ENCODE measurements at places on chromosomes 6 and 20.

GRCh38 chr6:23890543-23891227 is 235.3 kb upstream of the NRSN1 start:
- DNase-seq = no peak

GRCh38 chr6:167095888-167096287 is 27.0 kb upstream of the CCR6 start:
- no peak for DNase-seq

- DNase-seq = no peak
Observed at GRCh38 chr6:135084001-135084915, 29.6 kb upstream of the HBS1L start.

- DNase-seq = no peak
Observed at GRCh38 chr6:15793288-15793687, 130.5 kb upstream of the DTNBP1 start.

- DNase-seq = no peak
Observed at GRCh38 chr6:163289447-163289846, 125.1 kb upstream of the QKI start.

- no peak for DNase-seq
Observed at GRCh38 chr20:39571171-39571570, 609.0 kb downstream of the DHX35 start.

DNA sequence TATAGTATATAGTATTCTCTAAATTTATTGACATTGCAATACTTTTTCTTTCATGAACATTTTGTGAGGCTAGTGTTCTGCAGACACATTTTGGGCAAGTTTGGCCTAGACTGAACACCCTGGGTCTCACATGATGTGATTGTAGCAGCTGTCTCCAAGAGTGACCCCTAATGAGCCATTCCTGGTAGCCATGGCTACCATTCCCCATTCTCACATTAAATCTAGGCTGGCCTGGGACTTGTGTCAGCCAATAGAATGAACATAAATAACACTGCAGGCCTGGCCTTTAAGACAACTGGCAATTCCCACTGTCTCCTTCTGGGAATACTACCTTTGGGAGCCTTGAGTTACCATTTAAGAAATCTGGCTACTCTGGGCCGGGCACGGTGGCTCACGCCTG is 38.0 kb upstream of the TASP1 start:
- no peak for DNase-seq

DNA sequence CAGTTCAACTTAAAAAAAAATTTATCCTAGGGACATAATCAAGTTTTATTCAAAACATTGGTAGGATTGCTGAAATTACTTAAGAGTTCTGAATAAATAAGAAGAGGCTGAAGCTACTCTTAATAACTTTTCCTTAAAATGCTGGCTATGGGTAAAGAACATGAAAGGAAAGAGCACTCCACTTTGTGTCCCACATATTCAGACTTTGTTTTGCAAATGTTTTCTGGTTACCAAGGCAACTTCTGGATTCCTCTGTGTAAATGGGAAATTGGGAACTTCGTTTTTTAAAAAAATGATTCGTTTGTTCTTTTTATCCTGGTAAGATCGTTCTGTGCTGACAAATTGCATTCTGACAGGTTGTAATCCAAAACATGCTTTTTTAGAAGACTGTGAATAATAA is 115.0 kb downstream of the KIF6 start:
- no peak for DNase-seq

DNA sequence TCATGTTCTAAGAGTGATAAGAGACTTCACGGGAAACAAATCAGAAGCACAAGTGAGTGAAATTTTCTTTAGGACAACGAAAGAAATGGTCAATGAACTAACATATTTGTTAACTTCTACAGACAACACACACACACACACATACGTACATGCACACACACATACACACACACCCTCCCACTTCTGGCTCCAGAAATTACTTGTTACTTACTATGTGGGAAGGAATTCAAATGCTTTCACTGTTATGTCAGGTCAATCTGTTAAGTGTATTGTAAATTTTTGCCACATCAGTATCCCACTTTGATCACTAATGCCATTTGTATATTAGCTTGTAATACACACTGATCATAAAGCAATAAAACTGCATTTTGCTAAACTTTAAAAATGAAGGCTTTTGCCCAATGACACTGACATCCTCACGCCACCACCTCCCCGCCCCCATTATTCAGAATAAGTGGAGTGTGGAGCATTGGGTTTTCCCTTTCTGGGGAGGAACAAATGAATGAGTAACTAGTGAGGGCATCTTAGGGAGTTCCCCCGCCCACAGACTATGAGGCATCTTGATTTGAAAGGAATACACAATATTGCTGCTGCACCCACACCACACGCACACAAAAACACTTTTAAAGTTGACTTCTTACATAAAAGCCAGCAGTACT is 76.2 kb downstream of the ATXN1 start:
- DNase-seq = no peak

DNA sequence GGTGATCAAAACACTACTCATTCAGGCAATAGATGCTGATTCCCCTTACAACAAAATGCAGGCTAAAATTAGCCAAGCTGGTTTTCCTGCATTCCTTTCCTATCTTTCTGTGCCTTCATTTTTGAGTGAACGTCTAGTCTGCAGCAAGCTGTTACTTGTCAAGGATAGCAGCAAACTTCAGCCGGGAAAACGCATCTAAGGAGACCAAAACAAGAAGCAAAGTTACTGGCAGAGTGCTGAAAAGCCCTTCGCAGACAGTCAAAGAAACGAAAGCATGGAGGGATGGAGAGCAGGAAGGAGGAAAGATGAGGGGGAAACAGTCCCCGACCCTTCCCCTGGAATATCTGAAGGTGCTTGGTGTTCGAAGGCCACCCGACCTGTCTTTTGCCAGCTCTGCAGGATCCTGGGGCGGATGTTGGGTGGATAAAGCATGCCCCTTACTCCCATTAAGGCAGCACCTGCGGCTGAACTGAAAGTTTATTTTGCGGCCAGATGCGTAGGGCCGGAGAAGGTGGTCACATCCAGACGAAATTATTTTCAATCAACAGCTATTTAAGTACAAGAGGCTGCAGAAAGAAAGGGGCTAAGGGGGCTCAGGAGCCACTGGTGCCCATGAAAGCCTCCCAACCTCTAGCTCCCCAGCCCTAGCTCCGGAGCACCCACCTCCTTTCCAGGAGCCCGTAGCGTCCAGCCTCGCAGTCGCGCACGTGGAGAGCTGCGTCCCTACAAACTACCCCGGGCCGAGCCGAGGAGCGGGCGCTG is 538 bp downstream of the FERMT1 start:
- peak; percentile 30 for DNase-seq

DNA sequence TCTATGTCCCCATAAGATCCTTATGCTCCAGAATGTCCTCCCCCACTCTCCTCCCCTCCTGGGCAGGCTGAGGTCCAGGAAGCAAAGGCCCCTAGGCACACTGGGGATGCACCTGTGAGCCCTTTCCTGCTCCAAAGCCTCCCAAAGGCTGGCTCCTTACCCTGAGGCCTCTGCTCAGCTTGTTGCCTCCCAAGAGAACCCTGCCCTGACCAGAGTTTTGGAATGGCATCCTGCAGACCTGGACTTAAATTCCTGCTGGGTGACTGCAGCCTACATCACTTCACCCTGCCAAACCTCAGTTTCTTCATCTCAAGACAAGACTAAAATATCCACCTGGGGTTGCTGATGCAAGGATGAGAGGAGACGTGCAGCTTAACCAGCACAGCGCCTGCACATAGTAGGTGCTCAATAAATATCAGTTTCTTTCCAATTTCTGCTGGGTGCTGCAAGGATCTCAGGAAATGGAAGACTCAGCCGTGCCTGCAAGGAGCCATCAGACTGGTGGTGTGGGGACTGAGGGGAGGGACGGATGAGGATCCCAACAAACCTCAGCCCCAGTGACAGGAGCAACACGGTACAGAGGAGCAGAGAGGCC is 2.1 kb upstream of the LBP start:
- DNase-seq = no peak

DNA sequence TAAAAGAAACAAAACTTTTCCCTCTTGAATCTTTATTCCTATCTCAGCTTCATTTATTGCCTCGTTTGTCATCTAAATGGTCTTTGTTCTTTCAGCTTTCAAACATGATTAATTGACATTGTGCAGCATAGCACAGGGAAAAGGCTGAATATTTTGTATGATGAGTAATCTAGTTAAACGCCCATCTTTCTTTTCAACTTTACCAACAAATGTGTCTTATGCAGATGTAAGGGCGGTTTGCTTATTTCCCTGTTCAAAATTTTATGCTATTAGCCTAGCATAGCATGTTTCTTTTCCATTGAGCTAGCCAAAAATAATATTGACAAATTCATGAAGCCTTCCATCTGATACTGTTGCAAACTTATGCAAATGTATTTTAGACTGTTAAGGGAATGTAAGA is 176.4 kb upstream of the AKAP12 start:
- DNase-seq = no peak

Data from adrenal gland (tissue), 19 donors.